H9 (cell line): ENCODE measurements at places on chromosomes 11 and 22. TPM values are rescaled to one million over a fixed set of nuclear protein-coding genes. Genes with fewer than 3 reads are reported as not detected.

CST6 gene
- total RNA-seq: not detected in 2 replicates

POLR2F gene
- 141 and 147 TPM in 2 replicates for total RNA-seq

- peak; percentile 50 for DNase-seq
These were observed 154.6 kb downstream of the TRIM29 start for GRCh38 chr11:119983240-119983732.

- DNase-seq: peak; percentile 41
These were observed 3.1 kb downstream of the MRGPRX1 start for GRCh38 chr11:18936002-18936673.

- DNase-seq: no peak
These were observed 60.5 kb upstream of the MMP13 start for GRCh38 chr11:103016031-103016430.

DNA sequence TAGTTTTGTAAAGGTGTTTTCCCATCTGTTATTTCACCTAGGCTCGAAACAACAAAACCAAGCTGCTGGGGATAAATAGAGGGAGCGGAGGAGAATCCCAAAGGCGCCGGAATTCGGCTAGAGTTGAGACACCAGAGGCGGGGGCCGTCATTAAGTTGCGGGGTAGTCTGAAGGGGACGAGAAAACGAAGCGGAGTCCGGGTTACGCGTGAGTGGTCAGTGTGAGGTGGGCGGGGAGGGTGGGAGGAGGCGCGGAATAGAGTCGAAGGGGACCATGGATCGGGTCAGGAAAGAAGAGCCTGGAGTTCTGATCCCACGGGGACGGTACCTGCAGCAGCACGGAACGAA lies 361 bp downstream of the SRPRA start:
- no peak for DNase-seq
